Stimulated activated CD4-positive, alpha-beta T cell treated with anti-CD3 and anti-CD28 coated beads, TNF-alpha, amount 100 ng/mL, for 1 hour (primary cell): ENCODE measurements at places on chromosomes 2 and 18.

- DNase-seq: no peak
These were observed 496.9 kb upstream of the HNMT start for GRCh38 chr2:137467246-137467862.

DNA sequence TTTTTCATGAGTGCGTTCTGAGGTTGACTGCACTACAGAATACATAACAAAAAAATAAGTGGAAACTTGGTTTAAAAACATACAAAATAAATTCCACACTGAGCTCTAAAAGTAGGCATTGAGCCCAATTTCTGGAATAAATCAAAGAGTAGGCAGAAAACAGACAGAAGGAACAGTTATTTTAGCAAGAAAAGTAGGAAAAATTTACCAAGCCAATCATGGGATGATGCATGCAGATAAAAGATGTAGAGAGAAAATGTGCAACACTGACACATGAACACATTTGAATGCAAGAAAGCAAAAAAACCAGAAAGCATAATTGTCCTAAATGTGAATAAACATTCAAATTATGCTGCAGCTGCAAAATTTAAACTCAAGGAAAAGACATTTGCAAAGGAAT is 308.3 kb downstream of the DLGAP1 start:
- DNase-seq: no peak

DNA sequence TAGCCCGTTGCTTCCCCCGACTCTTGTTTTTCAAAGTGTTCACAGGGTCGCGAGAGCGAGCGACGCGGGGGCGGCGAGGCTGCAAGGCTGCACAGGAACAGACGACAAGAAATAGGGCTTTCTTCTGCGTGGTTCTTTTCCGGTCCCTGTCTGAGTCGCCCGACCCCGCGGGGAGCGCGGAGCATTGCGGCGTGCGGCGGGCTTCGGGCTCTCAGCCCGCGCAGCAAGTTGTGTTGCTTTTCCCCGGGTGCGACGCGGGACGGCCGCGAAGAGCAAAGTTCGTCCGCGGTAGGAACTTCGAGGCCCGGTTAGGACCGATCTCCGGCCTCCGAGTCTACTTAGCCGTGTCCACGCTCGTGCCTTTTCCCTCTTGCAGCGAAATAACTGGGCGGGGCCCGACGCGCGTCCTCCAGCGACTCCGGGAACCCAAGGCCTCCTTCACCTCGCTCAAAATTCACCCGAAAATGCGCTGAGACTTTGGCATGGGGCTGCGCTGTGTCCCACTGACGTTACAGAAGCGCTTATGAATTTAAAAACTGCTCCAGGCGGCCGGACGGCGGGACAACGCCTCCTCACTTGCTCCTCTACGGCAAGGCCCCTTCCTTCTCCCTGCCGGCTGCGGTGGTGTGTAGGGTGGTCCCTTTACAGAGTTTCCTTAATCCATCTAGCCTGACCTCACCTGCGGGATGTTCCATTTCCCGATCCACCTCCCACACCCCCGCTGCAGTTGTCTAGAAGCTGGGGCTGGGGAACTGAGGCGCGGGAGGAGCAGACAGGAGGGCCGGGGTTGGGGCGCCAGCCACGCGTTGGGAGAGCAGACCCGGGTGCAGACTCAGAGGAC is 1.5 kb upstream of the BCL2L11 start:
- no peak for DNase-seq

DNA sequence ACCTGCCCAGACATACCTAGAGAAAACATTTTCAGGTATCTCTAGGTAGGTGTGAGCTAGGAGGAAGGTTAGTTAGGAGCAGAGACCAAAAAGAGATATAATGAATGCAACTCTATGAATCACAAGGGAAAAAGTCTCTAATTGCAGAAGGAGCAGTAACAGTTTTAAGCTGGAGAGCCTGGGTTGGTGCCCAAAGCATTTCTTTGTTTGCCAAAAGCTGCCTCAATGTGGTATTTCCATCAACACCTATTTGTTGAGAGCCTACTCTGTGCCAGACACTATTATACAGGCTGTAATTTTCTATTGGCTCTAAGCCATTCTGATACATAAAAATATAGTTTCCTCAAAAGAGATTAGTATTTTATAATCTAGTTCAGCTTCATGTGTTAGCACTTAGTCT is 141.6 kb downstream of the UBE2E3 start:
- no peak for DNase-seq

DNA sequence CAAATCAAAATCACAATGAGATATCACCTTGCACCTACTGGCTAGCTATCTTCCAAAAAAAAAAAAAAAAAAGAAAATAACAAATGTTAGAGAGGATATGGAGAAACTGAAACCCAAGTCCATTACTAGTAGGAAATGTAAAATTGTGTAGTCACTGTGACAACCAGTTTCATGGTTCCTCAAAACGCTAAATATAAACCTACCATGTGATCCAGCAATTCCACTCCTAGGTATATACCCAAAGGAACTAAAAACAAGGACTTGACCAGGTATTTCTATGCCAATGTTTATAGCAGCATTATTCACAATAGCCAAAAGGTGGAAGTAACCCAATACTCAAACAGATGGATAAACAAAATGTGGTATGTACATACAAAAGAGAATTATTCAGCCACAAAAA is 11.7 kb upstream of the SCRN3 start:
- DNase-seq: no peak

GRCh38 chr2:159904959-159905305 is 106.9 kb upstream of the CD302 start:
- no peak for DNase-seq

- DNase-seq: no peak
These were observed 236.6 kb downstream of the PTH2R start for GRCh38 chr2:208643145-208643544.

GRCh38 chr2:233551491-233551890 is 15.1 kb downstream of the USP40 start:
- no peak for DNase-seq

GRCh38 chr2:162315938-162316337 is 2.5 kb downstream of the IFIH1 start:
- no peak for DNase-seq

DNA sequence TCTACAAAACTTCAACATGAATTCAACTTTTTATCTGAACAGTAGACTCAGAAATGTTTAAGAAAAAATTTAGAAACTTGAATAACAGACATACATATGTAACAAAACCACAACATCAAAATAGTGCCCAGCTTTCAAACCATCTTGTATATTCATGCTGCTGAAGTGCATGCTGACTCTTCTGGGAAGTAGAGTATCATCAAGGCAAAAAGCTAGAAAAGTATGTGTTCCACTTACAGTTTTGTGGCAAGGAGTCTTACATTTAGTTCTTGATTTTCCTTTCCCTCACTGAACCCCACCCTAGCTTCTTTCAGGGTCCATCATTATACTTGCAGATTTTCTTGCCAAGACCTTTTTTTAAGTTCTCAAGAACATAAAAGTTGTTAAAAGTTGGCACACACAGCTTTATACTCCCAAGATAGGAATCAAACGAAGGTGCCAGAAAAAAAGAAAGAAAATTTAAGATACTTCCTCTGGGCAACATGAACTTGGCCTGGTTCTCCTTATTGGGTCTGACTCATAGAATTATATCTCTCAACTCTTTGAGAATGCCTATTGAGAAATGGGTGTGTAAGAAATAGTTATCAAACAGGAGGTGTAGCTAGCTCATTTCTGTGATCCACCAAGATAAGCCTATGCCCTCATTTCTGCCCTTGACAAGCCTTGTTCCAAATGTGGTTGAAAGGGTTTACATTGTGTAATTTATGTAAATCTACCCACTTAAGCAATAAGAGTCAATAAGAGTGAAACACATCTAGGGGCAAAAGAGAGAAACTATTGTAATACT is 667.6 kb upstream of the ACVR2A start:
- no peak for DNase-seq

GRCh38 chr2:102667072-102667471 is 47.7 kb downstream of the SLC9A2 start:
- DNase-seq: no peak

- DNase-seq: peak; percentile 50
These were observed 61.2 kb downstream of the SEMA4F start for GRCh38 chr2:74715081-74715791.

DNA sequence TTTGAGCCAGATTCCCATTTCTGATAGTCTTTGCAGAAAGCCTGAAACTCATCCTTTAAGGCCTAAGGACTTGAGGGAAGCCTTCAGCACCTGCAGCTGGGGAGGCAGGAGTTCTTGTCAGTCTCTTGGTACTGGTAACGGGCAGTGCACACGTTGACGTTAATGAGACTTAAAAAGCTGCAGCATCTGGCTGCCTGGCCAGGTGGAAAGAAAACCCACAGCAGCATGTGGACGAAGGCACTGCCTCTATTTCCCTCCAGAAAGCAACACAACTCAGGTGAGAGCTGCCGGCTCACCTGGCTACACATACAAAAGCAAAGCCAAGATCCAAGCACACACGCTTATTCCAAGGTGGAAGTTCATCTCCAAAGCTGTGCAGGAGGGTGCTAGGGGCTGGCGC is 178.8 kb downstream of the ANAPC1 start:
- DNase-seq: no peak

DNA sequence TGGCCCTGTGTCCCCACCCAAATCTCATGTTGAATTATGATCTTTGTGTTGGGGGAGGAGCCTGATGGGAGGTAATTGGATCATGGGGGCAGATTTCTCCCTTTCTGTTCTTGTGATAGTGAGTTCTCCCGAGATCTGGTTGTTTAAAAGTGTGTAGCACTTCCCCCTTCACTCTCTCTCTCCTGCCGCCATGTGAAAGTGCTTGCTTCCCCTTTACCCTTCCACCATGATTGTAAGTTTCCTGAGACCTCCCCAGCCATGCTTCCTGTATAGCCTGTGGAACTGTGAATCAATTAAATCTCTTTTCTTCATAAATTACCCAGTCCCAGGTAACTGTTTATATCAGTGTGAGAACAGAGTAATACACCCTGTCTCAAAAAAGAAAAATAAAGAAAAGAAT is 25.5 kb downstream of the LRRFIP1 start:
- DNase-seq: no peak

GRCh38 chr2:19895535-19895934 is 6.2 kb downstream of the TTC32 start:
- DNase-seq: no peak
